ENCODE measurements at places on chromosomes 3 and 15.

GRCh38 chr3:165892565-165892964 is 55.3 kb upstream of the BCHE start:
- no peak for DNase-seq
- no peaks in the 10 kb centered on the region for H3K4me1 ChIP-seq
- H3K36me3 ChIP-seq: no peaks in the 10 kb centered on the region
- H3K27ac ChIP-seq: no peak overlapping the region
- H3K4me3 ChIP-seq: no peak overlapping the region

- H3K4me3 ChIP-seq: peak overlapping the region; percentile 42
- no peak for DNase-seq
- no peaks in the 10 kb centered on the region for H3K36me3 ChIP-seq
- peaks cover 10% of the 10 kb centered on the region for H3K4me1 ChIP-seq
Observed at GRCh38 chr3:183698756-183699155, 1.2 kb downstream of the YEATS2 start.

- peak overlapping the region; percentile 78 for H3K4me3 ChIP-seq
- DNase-seq: no peak
- H3K4me1 ChIP-seq: peaks cover 2% of the 10 kb centered on the region
- H3K27ac ChIP-seq: peak overlapping the region; percentile 52
Observed at GRCh38 chr15:40471105-40471807, 472 bp downstream of the CHST14 start.

- H3K4me1 ChIP-seq: no peaks in the 10 kb centered on the region
- no peak overlapping the region for H3K27ac ChIP-seq
- no peaks in the 10 kb centered on the region for H3K36me3 ChIP-seq
- no peaks in the 10 kb centered on the region for H3K27me3 ChIP-seq
Observed at GRCh38 chr3:176119826-176120225, 1077.5 kb downstream of the TBL1XR1 start.

GRCh38 chr3:63624941-63625560 is 27.4 kb upstream of the SNTN start:
- H3K4me3 ChIP-seq: no peak overlapping the region
- DNase-seq: no peak
- H3K36me3 ChIP-seq: no peaks in the 10 kb centered on the region
- no peak overlapping the region for H3K27ac ChIP-seq
- H3K27me3 ChIP-seq: no peaks in the 10 kb centered on the region
- no peaks in the 10 kb centered on the region for H3K4me1 ChIP-seq

- no peaks in the 10 kb centered on the region for H3K36me3 ChIP-seq
- H3K27ac ChIP-seq: no peak overlapping the region
- DNase-seq: no peak
- H3K27me3 ChIP-seq: no peaks in the 10 kb centered on the region
- no peak overlapping the region for H3K4me3 ChIP-seq
- H3K4me1 ChIP-seq: peaks cover 2% of the 10 kb centered on the region
Observed at GRCh38 chr3:143188881-143189280, 69.3 kb downstream of the CHST2 start.

- H3K4me1 ChIP-seq: peaks cover 18% of the 10 kb centered on the region
- DNase-seq: peak; percentile 18
- H3K27me3 ChIP-seq: no peaks in the 10 kb centered on the region
- H3K36me3 ChIP-seq: no peaks in the 10 kb centered on the region
Observed at GRCh38 chr3:172522871-172523818, at the start of gene TNFSF10. TNFSF10 (minus strand) TSS chr3:172523430; CDS start chr3:172523384, 46 bp downstream.

GRCh38 chr3:158801201-158801600 is 653 bp upstream of the MFSD1 start:
- H3K36me3 ChIP-seq: peaks cover 5% of the 10 kb centered on the region
- H3K27me3 ChIP-seq: no peaks in the 10 kb centered on the region
- peak overlapping the region; percentile 99 for H3K4me3 ChIP-seq

DNA sequence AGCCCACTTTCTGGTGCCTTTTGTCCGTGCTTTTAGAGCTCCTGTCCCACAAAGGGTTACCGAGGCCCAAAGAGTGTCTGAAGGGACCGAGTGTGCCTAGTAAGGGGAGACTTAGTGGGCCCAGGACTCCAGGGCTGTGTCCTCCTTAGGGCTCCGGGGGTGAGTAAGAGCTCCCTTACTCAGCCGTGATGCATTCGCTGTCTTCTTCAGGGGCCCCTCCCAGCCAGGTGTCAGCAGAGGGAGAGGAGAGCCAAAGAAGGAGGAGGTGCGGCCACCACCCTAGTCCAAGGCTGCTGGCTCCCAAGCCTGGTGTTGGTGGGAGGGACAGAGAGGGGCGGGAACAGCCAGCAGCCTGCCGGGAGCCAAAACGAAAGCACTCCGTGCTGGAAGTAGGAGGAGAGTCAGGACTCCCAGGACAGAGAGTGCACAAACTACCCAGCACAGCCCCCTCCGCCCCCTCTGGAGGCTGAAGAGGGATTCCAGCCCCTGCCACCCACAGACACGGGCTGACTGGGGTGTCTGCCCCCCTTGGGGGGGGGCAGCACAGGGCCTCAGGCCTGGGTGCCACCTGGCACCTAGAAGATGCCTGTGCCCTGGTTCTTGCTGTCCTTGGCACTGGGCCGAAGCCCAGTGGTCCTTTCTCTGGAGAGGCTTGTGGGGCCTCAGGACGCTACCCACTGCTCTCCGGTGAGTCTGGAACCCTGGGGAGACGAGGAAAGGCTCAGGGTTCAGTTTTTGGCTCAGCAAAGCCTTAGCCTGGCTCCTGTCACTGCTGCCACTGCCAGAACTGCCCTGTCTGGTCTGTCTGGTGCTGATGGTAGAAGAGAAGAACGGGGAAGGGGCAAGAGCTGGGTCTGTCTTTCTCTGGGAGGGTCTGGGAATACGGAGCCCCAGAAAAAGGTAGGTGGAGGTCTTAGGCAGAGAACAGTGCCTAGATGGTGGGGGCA is at the start of gene IL17RC:
IL17RC (plus strand) TSS at position 365 of the 947 bp plus-strand sequence; CDS start at position 583, 218 bp downstream.
- H3K4me3 ChIP-seq: peak within 1 kb of the TSS; percentile 51
- no peak within 1 kb of the TSS for H3K27ac ChIP-seq
- no peaks in the 10 kb centered on the region for H3K36me3 ChIP-seq
- H3K4me1 ChIP-seq: peaks cover 30% of the 10 kb centered on the region
- H3K27me3 ChIP-seq: peaks cover 26% of the 10 kb centered on the region

- H3K27me3 ChIP-seq: no peaks in the 10 kb centered on the region
- peaks cover 80% of the 10 kb centered on the region for H3K4me1 ChIP-seq
- H3K4me3 ChIP-seq: no peak overlapping the region
- peak overlapping the region; percentile 95 for H3K27ac ChIP-seq
- H3K36me3 ChIP-seq: no peaks in the 10 kb centered on the region
Observed at GRCh38 chr3:114218006-114218405, 19.4 kb downstream of the ZNF80 start.

DNA sequence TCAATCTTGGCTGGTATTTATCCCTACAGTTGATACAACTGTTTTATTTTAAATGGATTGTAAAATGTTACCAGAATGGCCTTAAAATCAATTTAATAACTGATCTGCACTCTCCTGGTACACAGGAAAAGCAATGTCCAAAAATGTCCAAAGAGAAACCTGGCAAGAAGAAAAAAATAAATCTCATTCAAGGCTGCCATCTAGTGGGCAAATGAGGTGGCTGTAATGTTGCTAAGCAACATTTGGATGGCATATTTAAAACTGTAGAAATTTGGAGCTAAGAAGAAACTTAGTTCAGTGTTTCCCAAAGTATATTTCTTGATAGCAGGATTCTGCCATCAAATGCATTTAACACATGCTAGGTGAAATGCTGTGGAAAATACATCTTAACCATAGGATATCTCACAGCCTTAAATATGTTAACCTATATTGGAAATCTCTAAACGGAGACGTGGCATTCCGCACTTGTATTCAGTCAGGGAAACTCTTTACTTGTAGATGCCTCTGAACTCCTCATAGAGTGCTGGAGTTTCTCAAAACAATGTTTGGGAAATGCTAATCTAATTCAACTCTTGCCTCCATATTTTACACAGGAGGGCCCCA is 216.8 kb downstream of the ERC2 start:
- H3K36me3 ChIP-seq: no peaks in the 10 kb centered on the region
- no peak for DNase-seq
- H3K27ac ChIP-seq: no peak overlapping the region
- no peak overlapping the region for H3K4me3 ChIP-seq
- H3K27me3 ChIP-seq: no peaks in the 10 kb centered on the region

- H3K27me3 ChIP-seq: no peaks in the 10 kb centered on the region
- peak; percentile 15 for DNase-seq
- H3K4me3 ChIP-seq: peak overlapping the region; percentile 79
- peaks cover 4% of the 10 kb centered on the region for H3K4me1 ChIP-seq
Observed at GRCh38 chr3:48634661-48635221, 520 bp downstream of the SLC26A6 start.

- no peaks in the 10 kb centered on the region for H3K27me3 ChIP-seq
- no peak for DNase-seq
- H3K4me3 ChIP-seq: no peak overlapping the region
- no peaks in the 10 kb centered on the region for H3K4me1 ChIP-seq
Observed at GRCh38 chr15:68402432-68403160, 29.4 kb downstream of the ITGA11 start.

DNA sequence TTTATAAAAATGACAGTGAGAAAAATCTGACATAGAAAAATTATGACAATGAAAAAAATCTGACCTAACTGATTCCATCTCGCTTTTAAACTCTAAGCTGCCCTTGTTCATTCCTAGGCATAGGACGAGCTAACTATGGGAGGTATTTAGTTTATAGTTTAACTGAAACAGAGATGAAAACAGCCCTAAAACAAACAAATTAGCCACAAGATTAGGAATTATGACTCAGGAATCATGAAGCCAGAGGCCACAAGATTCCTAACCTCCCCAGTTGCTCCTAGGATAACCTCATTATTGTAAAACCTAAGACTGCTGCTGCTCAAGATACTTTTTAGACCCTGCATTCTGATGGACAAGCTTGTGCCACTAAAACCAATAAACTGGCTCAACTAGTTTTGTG is 122.7 kb upstream of the MNS1 start:
- H3K36me3 ChIP-seq: no peaks in the 10 kb centered on the region
- H3K4me1 ChIP-seq: no peaks in the 10 kb centered on the region
- peaks cover 3% of the 10 kb centered on the region for H3K27me3 ChIP-seq
- H3K4me3 ChIP-seq: no peak overlapping the region

- no peak overlapping the region for H3K27ac ChIP-seq
- H3K36me3 ChIP-seq: no peaks in the 10 kb centered on the region
- peaks cover 2% of the 10 kb centered on the region for H3K27me3 ChIP-seq
- H3K4me1 ChIP-seq: no peaks in the 10 kb centered on the region
Observed at GRCh38 chr3:156507285-156507684, 47.6 kb downstream of the SSR3 start.

DNA sequence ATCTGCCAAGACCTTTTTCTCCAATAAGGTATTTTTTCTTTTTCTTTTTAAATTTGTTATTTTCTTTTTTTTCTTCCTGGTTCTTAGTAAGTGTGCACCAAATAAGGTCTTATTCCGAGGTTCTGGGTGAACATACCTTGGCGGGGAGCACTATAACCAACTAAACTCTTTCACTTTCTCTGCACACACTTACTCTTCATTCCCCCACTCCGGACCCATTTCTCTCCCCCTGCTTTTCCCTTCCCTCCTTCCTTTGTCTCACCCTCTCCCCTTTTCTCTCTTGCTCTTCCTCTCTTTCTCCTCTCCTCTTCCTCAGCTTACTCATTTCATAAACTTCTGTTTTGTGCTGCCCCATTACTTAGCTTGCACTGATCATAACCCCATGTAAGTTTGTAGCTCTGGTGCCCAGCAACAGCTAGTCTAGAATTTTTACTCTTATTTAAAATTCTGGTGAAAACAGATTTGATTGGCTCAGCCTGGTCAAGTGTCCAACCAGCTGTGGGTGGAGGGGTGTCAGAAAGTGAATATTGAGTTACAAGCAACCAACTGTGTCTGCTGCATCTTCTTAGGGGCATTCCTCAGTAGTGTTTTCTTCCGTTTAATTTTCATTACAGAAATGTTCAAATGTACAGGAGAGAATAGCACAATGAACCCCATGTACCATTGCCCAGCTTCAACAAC is 297.5 kb downstream of the SHQ1 start:
- no peaks in the 10 kb centered on the region for H3K36me3 ChIP-seq
- H3K4me1 ChIP-seq: no peaks in the 10 kb centered on the region
- no peak overlapping the region for H3K27ac ChIP-seq

All from T-cell (primary cell).